ENCODE measurements at places on chromosomes 13 and 19.
A peak's percentile ranks its signal among the peaks of the same experiment; 100 is the strongest.

GRCh38 chr13:29511980-29512379 is 83.5 kb downstream of the SLC7A1 start:
- DNase-seq: no peak

GRCh38 chr13:111642156-111642767 is 321.8 kb downstream of the TEX29 start:
- DNase-seq: no peak

DNA sequence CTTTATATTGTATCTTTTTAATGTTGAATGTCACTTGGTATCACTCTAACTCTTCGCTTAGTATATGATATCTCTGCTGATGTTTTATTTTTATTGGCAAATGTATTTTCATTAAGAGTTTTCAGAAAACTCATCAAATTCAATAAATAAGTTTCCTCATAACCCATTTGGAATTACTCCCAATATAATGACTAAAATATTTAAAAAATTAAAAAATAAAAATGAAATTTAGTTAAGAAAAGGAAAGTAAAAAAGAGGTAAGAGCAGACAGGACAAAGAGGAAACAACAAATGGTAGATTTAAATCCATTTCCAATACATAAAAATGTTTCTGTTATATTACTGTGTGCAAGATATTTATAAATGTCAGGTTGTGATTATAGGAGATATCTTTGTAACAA is 548.9 kb upstream of the SPRY2 start:
- no peak for DNase-seq

DNA sequence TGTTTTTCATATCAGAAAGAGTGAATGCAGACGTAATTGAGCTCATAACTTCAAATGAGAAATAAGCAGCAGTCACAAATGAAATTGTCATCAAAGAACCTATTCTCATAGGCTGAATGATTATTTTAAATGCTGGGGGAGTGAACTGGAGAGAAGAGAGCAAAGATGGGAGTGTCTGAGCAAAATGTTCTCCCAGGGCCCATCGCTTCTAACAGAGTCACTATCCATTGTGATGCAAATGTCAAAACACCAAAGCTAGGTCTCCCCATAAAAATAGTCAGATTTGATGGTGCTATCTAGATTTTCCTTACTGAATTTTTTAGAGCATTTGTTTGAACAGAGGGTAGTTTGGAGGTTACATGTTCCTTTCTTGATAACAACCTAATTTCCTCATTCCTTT is 278.7 kb downstream of the PCDH9 start:
- DNase-seq: no peak

- DNase-seq: peak; percentile 92
Observed at GRCh38 chr13:102286326-102286725, 115.5 kb downstream of the FGF14 start.

DNA sequence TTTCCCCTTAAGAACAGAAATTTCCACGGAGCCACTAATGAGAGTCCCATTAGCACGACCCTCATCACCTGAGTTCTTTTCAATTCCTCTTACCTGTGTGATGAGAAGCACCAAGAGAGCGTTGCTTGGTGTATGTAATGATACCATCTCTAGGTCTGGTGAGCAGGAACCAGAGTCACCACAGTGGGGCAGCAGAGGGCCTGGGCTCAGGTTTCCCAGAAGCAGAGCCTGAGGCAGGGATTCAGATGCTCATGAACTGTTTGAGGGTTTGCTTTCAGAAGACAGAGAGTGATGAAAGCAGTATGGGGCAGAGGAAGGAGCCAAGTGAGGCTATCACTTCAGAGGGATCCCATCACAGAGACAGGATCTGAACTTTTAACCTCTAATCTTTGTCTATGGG is 3.1 kb upstream of the PTPRH start:
- peak; percentile 22 for DNase-seq

DNA sequence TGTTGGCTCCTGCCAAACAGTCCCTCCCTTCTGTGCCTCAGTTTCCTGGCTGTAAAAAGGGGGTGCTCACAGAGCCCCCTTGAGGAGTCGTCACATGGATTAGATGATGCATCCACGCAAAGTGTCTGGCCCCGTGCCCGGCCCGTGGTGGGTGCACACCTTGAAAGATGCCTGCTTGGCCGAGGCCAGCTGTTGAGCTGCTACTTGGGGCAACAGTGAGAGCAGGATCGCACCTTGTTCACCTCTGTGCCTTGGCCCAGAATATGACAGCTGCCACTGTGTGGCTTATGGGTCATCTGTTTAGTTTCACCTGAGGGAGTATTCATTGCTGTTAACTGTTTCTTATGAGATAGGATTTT is 17.7 kb downstream of the CRTC1 start:
- DNase-seq: no peak

GRCh38 chr13:24921003-24921402 is 157.0 kb downstream of the RNF17 start:
- no peak for DNase-seq

DNA sequence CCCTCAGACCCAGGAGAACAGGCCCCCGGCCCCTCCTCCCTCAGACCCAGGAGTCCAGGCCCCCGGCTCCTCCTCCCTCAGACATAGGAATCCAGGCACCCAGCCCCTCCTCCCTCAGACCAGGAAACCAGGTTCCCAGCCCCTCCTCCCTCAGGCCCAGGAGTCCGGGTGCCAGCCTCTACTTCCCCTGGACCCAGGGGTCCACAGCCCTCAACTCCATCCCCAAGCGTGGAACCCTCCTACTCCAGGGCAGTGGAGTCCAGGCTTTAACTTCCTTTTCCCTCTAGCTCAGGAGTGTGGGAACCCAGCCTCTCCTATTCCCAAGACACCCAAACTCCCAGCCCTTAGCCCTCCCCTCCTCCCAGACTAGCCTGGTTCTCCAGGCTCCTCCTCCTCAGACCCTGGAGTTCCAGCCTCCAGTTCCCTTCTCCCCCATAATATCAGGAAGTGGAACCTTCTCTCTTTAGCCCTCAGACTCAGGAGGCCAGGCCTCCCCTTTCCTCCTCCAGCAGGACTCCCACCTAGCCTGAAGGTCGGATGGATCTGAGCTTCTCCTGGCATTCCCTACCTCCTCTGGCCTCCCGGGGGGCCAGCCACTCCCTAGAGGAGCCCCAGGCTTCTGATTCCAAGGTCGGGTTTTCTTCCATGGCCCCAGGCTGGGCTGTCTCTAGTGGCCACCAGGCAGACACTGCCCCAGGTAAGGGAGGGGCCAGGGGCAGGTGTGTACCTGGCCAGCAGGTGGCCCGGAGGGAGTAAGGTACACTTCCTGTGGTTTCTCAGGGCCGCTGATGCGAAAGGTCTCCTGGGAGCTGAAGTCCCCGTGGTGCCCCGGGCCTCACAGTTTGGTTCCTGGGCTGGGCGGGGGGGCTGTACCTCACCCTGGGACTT is at the start of gene TMC4:
TMC4 (minus strand) TSS at position 690 of the 888 bp plus-strand sequence; CDS start at position 647, 43 bp downstream.
- peak; percentile 84 for DNase-seq

GRCh38 chr19:29539670-29540069 is 13.9 kb downstream of the VSTM2B start:
- no peak for DNase-seq

DNA sequence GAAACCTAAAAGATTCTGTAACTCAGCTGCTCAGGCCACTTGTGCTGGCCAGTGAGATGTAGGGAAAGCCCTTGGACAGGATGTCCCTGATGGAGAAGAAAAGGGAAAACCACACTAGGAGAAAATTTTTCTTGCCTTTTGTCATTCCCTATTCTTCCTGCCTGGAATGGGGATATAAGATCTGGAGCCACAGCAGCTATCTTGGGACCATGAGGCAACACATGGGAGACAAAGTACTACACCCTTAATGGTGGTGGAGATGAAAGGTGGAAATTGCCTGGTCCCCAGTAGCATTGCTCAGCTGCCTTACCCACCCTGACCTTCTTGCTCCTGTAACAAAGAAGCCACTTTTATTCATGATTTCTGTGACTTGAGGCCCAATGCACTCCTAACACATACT is 9.4 kb downstream of the RSPH6A start:
- no peak for DNase-seq

- DNase-seq: no peak
Observed at GRCh38 chr19:2774953-2775555, 8.0 kb downstream of the SGTA start.

DNA sequence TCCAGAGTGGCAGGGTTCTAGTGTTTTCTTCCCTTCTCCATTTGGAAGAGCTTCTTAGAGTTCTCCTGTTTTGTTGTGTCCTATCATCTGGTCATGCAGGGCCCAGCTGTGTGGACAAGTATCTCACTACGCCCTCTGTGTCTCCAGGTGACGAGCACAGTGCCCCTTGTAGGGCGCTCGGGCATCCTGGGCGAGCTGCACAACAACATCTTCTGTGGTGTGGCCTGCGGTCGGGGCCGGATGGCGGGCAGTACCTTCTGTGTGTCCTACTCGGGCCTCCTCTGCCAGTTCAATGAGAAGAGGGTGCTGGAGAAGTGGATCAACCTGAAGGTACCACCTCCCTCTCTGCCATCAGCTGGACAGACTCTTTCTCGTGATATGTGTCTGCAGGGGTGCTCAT is 13.0 kb downstream of the WDR62 start:
- DNase-seq: no peak

GRCh38 chr19:53824134-53824611 is at the start of gene NLRP12:
Gene NLRP12 (minus strand): TSS chr19:53824314. CDS start chr19:53824174, 140 bp downstream.
- DNase-seq: no peak

DNA sequence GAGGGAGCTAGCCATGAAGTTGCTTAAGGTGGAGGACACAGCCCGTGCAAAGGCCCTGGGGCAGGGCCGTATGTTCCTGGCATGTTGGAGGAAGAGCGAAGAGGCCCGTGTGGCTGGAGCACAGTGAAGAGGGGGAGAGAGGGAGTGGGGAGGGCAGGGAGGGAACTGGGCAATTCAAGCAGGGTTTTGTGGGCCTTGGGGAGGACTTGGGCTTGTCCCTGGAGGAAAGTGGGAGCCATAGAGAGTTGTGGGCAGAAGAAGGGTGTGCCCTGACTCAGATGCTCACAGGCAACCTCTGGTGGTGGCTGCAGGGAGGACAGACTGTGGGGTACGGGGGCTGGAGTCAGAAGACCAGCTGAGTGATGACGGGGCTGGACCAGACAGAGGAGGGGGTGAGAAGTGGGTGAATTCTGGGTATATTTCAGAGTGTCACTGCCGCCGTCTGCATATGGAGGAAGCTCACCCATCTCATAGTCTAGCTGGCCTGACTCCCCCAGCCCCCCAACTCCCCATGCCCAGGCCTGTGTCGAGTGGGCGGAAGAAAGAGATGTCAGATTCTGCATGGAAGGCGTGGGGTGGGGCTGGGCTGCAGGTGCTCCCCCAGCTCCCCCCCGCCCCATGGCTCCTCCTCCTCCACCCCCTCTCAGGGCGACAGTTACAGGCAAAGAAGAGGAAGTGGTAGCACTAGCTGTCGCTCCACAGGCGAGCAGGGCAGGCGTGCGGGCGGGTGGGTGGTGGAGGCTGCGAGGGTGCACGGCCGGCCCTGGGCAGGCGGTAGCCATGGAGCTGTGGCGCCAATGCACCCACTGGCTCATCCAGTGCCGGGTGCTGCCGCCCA is at the start of gene VAV1:
VAV1 (plus strand) TSS at position 681 of the 838 bp plus-strand sequence; CDS start at position 781, 100 bp downstream.
- no peak for DNase-seq

- DNase-seq: peak; percentile 72
Observed at GRCh38 chr19:53037101-53038097, 7.1 kb upstream of the ERVV-2 start.

- DNase-seq: no peak
Observed at GRCh38 chr13:111503376-111503775, 182.9 kb downstream of the TEX29 start.

- peak; percentile 85 for DNase-seq
Observed at GRCh38 chr13:31951215-31951678, 80.3 kb upstream of the FRY start.

DNA sequence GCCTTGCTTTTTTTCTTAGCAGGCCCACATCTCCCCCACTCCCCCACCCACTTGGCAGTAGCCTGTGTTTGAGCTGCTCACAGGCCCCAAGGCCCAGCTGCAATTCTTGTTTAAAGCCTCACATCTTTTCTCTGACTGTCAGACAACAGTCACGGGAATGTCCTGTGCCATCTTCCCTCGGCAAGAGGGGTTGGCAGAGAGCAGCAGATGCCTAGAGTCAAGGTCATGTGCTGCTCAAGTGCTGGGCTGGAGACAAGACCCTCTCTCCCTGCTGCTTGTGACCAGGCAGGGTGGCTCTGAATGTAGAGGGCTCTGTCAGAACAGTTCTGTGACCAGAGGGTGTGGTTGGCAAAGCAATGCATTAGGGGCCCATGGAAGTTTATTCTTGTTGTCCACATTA is 47.4 kb downstream of the BBC3 start:
- DNase-seq: no peak

- no peak for DNase-seq
Observed at GRCh38 chr19:45739498-45740439, 6.5 kb downstream of the MEIOSIN start.

GRCh38 chr13:46158983-46159382 is 23.0 kb downstream of the LCP1 start:
- DNase-seq: no peak

GRCh38 chr19:18062028-18062427 is 24.7 kb downstream of the IL12RB1 start:
- no peak for DNase-seq

DNA sequence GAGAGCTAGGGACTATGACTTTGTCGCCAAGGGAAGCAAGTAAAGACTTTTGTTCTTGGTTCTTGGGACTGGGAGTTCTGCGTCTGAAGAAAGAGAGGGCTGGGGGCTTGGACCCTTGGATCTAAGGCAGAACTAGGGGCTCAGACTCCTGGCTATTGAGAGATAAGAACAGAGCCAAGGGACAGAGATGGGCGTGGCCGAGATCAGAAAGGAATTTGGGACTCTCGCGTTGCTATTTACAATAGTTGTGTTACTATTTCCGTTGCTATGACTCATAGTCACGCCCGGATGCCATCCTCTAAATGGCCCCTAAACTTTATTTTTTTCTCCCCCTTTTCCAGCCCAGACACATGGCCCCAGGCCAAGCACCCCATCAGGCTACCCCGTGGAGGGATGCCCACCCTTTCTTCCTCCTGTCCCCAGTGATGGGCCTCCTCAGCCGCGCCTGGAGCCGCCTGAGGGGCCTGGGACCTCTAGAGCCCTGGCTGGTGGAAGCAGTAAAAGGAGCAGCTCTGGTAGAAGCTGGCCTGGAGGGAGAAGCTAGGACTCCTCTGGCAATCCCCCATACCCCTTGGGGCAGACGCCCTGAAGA is 759 bp downstream of the PPP1R15A start:
- peak; percentile 94 for DNase-seq

- peak; percentile 32 for DNase-seq
Observed at GRCh38 chr13:33213024-33213768, 72.4 kb downstream of the STARD13 start.

All from kidney tubule cell (primary cell).